Testis (tissue), 5 donors: ENCODE measurements at places on chromosomes 13 and 19.

DNA sequence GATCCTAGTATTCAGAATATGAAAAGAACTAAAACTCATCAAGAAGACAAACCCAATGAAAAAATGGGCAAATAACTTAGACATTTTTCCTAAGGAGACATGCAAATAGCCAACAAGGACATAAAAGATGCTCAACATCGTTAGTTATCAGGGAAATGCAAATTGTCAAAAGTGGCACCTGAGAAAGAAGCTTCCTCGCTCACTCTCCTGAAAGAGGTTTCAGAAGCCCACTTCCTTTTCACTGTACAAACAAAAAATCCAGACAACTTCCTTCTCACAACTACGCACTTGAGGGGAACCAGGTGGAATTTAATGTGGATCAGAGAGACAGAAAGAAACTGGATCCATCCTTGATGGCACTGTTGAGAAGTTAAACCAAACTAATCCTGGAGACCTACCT lies 41.5 kb downstream of the KLF12 start:
- H3K27me3 ChIP-seq, result no peaks in the 10 kb centered on the region
- H3K27ac ChIP-seq, result no peak overlapping the region
- peaks cover 4% of the 10 kb centered on the region for H3K4me1 ChIP-seq
- no peak for DNase-seq

- peaks cover 18% of the 10 kb centered on the region for H3K4me1 ChIP-seq
- peak within 1 kb of the TSS; percentile 71 for H3K4me3 ChIP-seq
- peak within 1 kb of the TSS; percentile 88 for H3K27ac ChIP-seq
- DNase-seq, result peak; percentile 90
Measured at GRCh38 chr13:113758651-113759524, at the start of gene TMEM255B. Gene TMEM255B, plus strand, starts transcription at chr13:113759226. Its CDS starts 44 bp downstream, at chr13:113759270.

DNA sequence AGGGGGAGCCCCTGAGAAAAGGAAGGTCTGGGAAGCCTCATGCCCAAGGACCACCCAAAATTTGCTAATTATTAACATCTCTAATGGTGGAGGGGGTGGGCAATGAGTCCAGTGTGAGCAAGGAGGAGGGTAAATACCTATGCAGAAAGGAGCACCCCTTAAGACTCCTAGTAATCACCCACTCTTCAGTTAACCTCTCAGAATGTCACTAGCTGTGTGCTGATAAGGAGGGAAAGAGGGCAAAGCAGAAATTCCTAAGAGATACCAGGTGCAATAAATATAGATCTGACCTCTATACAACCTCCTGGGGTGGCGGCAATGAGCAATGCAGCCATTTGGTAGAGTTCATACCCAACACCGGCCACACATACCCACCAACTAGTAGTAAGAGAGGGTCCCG lies 12.7 kb upstream of the DPY19L3 start:
- no peaks in the 10 kb centered on the region for H3K27me3 ChIP-seq
- no peaks in the 10 kb centered on the region for H3K4me1 ChIP-seq
- no peak for DNase-seq
- no peak overlapping the region for H3K27ac ChIP-seq
- no peaks in the 10 kb centered on the region for H3K36me3 ChIP-seq

DNA sequence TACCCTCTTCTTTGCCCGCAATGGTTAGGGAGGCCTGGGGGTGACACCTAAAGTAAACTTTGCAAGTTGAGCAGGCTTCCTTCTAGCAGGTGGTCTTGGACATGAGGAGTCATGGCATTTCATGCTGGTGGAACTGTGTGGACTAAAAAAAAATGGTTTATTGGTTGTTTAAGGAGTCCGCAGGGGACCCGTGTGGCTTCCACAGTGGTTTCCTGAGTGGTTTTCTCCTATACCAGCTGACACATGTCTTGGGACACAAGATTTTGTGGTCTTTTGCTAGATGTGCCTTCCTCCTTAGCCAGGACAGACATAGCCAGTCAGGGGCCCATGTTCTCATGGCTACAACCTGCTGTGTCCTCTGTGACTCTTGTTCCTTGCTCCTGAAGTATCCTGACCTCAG lies 1.5 kb downstream of the ZNF543 start:
- peaks cover 7% of the 10 kb centered on the region for H3K4me1 ChIP-seq
- no peaks in the 10 kb centered on the region for H3K27me3 ChIP-seq
- no peak for DNase-seq
- H3K36me3 ChIP-seq, result no peaks in the 10 kb centered on the region
- no peak overlapping the region for H3K27ac ChIP-seq

DNA sequence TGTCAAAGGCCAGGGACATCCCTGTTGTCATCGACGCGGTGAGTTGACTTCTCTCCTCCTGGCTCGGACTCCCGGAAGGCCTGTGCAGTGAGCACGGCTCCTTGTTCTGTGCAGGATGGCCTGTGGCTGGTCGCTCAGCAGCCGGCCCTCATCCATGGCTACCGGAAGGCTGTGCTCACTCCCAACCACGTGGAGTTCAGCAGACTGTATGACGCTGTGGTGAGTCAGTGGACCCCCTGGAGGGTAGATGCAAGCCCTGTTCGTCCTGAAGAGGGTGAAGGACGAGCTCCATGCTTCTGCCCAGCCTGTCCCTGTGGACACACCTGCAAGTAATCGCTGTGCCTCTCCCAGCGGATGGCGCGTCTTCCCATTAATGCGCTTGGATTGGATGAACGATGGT lies 19.2 kb downstream of the NAXD start:
- H3K4me3 ChIP-seq, result no peak overlapping the region
- H3K27ac ChIP-seq, result no peak overlapping the region
- H3K4me1 ChIP-seq, result peaks cover 14% of the 10 kb centered on the region
- no peak for DNase-seq
- no peaks in the 10 kb centered on the region for H3K27me3 ChIP-seq
- no peaks in the 10 kb centered on the region for H3K36me3 ChIP-seq

DNA sequence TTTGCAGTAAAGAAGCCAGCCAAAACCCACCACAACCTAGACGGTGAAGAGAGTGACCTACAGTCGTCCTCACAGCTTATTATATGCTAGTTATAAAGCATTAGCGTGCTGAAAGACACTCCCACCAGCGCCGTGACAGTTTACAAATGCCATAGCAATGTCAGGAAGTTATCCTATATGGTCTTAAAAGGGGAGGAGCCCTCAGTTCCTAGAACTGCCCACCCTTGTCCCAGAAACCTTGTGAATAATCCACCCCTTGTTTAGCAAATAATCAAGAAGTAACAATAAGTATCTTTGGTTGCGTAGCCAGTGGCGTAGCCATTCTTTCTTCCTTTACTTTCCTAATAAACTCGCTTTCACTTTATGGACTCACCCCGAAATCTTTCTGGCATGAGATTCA lies 227.9 kb upstream of the ARGLU1 start:
- DNase-seq, result no peak
- H3K36me3 ChIP-seq, result no peaks in the 10 kb centered on the region
- no peak overlapping the region for H3K27ac ChIP-seq

GRCh38 chr13:106917673-106918556 lies 350.0 kb upstream of the ARGLU1 start:
- no peaks in the 10 kb centered on the region for H3K36me3 ChIP-seq
- peak overlapping the region; percentile 76 for H3K4me3 ChIP-seq
- peak; percentile 82 for DNase-seq
- peak overlapping the region; percentile 95 for H3K27ac ChIP-seq
- H3K27me3 ChIP-seq, result no peaks in the 10 kb centered on the region
- no peaks in the 10 kb centered on the region for H3K4me1 ChIP-seq

DNA sequence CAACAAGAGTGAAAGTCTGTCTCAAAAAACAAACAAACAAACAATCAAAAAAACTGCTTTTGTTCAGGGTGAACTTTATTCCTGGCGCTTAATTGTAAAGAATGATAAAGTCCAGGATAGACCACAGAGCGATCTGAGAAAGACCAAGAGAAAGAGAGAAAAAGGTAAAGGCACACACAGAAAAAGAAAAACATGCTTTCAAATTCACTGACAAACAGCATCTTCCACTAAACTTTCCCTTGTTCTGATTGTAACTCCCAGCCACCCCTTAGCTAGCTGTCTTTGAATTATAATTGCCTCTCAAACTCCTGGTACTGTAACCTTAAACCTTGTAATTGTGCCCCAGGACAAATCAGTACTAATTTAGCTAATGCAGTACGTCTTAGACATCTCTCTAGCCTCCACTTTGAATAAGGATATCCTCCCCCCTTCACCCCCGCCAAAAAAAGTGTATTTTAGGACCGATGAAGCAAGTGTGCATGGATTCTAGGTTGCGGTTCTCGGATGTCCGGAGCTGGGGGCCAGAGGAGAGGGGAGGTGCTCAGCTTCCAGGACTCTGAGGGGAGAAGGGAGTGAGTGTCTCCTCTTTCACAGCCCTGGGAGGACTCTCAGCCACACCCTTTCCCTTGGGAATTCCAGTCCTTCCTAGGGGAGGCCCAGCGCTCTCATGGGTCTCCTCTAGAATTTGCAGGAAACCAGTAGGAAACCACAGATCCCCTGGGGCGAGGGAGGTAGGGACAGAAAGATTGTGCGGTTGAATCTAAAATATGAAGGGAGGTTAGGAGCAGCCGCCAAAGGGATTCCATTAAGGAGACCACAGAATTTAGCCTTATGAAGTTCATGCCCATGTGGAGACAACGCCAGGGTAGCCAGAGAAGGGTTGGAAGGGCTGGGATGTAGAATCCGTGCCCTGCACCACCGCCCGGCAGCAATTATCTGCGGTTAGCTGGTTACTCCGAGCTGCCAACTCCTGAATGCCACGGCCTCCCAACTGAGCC lies 19.7 kb downstream of the ZNF536 start:
- H3K27me3 ChIP-seq, result no peaks in the 10 kb centered on the region
- no peaks in the 10 kb centered on the region for H3K4me1 ChIP-seq
- no peak overlapping the region for H3K27ac ChIP-seq
- H3K36me3 ChIP-seq, result no peaks in the 10 kb centered on the region
- DNase-seq, result no peak

GRCh38 chr13:44386913-44387556 lies 13.4 kb downstream of the SERP2 start:
- peak overlapping the region; percentile 72 for H3K27ac ChIP-seq
- DNase-seq, result peak; percentile 35
- no peak overlapping the region for H3K4me3 ChIP-seq
- H3K4me1 ChIP-seq, result peaks cover 47% of the 10 kb centered on the region
- no peaks in the 10 kb centered on the region for H3K36me3 ChIP-seq
